ENCODE measurements at places on chromosomes 1 and 21.

DNA sequence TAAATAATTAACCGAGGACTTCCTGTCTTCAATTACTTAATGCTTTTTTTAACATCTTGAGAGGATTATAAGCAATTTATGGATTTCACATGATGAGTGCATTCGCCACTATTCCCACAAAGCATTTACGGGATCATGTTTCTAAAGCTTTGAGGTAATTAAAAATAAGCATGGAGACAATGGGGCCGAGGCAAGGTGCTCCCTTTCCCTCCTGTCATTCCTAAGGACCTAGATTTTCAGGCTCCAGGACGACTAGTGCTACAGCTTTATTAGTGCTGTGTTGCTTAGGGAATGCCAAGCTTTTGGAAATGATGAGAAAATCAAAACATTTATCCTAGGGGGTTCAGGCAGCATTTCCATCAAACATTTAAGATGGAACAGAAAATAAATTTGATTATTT is 209.2 kb downstream of the KCTD3 start:
- DNase-seq = no peak

- DNase-seq = peak; percentile 23
These were observed 1.1 kb upstream of the PRRX1 start for GRCh38 chr1:170662561-170663403.

DNA sequence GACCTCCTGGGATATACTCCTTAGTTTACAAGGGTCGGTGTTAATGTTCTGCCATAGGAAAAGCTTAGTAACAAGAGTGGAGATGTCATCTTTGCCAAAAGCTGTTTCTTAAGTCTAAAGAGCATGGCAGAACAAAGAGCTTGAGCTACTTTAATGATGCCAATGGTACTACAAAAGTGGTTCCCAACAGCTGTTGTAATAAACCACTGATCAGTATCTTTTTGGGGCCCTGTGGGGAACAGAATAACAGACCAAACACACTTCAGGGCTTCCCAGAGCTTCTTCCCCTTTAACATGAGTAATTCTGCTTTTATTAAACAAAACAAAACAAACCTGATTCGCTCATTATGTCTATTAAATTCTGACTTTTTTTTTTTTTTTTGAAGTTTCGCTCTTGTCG is 116.3 kb downstream of the NCAM2 start:
- DNase-seq = no peak

DNA sequence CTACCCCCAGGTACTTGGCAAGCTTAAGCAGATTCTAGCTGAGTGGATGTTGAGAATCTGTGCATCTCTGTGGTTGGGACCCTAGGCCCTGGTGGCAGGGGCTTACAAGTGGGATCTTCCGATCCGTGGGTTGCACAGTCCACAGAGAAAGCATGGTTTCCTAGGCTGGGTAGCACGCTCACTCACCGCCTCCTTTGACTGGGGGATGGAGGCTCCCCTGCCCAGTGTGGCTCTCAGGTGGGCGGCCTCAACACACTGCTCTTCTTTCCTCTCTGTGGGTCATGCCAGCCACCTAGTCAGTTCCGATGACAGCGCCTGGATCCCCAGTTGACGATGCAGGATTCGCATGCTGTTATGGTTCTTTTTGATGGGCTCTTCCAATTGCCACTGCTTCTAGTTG is 639.5 kb upstream of the ADAMTS5 start:
- DNase-seq = no peak

DNA sequence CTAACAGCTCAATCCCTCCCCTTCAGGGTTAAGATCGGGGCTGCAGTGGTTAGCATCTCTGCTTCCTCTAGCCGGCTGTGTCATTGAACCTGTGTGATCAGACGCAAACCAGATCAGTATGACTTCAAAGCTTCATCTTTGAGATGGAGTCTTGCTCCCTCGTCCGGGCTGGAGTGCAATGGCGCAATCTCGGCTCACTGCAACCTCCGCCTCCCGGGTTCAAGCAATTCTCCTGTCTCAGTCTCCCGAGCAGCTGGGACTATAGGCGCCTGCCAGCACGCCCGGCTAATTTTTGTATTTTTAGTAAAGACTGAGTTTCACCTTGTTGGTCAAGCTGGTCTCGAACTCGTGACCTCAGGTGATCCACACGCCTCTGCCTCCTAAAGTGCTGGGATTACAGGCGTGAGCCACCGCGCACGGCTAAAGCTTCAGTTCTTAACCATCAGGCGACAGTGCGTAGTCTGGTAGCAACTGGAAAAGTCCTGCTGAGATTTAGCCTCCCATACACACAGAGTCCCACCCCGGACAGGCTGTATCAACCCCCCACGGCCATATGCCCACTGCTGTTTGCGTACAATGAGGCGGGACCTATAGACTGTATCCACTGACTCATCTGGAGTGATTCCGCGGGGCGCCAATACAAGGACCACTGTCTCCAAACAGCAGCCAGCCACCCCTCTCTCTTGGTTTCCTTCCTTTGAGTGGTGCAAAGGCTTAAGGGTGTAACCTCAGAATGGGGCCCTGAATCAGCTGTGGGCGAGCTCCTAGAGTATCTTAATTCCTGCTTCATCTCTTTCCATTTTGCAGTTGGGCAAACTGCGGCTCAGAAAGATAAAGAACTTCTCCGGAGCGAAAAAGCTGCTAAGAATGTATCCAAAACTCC is 23.3 kb downstream of the CELA3A start:
- peak; percentile 69 for DNase-seq

GRCh38 chr1:102941366-102941947 is 166.9 kb downstream of the COL11A1 start:
- DNase-seq = no peak

DNA sequence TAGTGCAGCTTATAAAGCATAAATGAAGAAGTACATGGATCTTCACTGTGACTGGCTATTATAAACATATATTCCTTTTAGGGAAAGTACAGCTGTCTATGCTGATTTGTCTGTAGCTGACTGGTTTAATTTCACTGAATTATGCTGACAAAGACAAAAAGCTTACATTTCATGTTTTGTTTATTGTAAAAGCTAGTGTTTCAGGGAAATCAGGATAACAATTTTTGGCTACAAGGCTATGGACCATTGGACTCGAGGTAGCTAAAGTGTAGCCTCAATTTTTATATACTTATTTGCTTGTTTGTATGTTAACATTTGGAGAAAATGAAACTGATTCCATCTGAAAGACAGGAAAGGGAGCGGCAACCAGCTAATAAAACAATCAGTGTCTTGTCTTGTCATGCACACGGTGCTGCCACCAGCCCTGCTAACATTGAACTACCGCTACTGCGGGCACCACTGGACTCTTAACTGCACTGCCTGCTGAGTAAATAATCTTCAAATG is 480.2 kb downstream of the COL11A1 start:
- DNase-seq = no peak

DNA sequence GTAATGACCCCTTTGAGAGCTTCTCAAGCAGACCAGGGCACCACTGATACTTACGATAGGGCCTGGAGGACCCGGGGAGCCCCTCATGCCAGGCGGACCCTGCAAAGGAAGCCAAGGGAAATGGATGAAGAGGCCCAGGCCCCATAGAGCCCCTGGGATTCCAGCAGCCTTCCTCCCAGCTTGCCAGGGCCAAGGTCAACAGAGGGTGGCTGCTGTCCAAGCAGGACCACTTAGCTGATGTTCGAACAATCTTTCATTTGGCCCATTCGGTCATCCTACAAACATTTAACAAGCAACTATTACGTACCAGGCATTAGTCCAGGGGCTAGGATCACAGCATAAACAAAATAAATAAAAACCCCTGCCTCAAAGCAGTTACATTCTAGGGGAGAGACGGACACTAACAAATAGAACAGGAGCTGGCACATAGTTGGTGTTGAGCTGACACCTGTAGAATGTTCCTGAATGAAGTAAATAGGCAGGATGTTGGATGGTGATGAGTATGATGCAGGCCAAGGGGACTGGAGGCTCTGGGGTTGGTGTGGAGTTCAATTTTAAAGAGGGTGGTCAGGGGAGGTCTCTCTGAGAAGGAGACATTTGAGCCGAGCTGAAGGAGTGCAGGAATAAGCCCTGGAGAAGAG is 27.0 kb upstream of the PEF1 start:
- no peak for DNase-seq

- peak; percentile 45 for DNase-seq
These were observed 54.1 kb downstream of the SERINC2 start for GRCh38 chr1:31467005-31467674.

All from HCEC 1CT (cell line).